ENCODE measurements at places on chromosomes 1 and 21. TPM values are rescaled to one million over a fixed set of nuclear protein-coding genes. Genes with fewer than 3 reads are reported as not detected.

GRCh38 chr1:209222826-209223225 is 360.7 kb upstream of the CAMK1G start:
- no peak for DNase-seq

- DNase-seq: peak; percentile 51
Observed at GRCh38 chr1:100894603-100895539, at the start of gene EXTL2. Gene EXTL2 (minus strand): TSS chr1:100894842. CDS start chr1:100888757, 6,085 bp downstream.

GRCh38 chr1:8679395-8679800 is 138.0 kb downstream of the RERE start:
- DNase-seq: no peak

- DNase-seq: no peak
Observed at GRCh38 chr1:248849152-248849551, 9.7 kb downstream of the ZNF692 start.

DNA sequence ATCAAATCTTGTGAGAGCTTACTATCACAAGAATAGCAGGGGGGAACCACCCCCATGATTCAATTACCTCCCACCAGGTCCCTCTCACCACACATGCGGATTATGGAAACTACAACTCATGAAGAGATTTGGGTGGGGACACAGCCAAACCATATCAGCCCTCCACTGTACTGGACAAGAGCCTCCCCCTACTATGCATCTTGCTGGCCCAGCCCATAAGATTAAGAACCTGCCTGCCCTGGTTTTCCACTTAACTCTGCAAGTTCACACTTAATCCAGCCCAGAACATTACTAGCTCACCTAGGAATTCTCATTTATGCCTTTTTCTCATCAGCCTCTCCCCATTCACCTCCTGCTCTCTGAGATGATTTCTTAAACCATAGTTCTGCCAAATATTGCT is 18.0 kb upstream of the FBXO28 start:
- no peak for DNase-seq

GRCh38 chr1:82587371-82587770 is 786.6 kb downstream of the ADGRL2 start:
- no peak for DNase-seq

DNA sequence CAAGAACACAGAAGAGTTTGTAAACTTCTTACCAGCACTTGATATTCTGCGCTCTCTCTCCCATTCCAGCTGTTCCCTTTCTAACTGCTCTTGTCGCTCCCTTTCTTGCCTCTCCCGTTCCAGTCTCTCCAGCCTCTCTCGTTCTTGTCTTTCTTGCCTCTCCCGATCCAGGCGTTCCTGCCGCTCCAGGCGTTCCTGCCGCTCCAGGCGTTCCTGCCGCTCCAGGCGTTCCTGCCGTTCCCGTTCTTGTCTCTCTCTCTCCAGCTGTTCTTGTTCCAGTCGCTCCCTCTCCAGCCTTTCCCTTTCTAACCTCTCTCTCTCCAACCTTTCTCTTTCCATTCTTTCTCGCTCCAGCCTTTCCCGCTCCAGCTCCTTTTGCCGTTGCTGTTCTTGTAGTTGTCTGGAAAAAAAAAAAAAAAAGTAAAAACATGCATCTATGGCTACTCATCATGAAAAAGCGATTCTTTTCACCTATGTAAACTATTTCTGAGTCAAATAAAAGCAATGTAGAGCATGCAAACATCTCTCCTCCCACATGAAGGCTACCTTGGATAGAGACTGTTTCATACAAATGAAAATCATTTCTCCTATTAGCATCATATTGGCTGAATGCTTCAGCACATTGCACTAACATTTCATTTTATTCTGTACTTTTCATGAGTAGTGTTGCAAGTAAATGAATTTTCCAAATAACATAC is 91.5 kb upstream of the LBR start:
- no peak for DNase-seq

DNA sequence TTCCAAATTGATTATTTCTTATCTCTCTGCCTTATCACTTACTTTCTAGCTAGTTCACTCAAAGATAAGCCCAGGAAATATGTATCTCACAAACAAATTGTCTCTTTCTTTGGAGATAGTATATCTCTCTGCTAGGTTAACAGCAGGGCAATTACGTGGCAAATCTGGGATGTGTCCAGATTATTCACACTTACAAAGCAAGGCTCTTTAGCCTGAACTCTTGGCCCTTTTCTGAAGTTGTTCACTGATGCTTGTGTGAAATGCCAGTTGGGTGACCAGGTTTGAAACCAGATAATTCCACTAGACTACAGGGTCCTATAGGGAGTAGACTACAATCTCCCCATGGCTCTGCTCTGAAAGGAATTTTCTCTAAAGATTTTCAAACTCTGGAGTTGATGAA is 30.8 kb upstream of the FAM78B start:
- no peak for DNase-seq

DNA sequence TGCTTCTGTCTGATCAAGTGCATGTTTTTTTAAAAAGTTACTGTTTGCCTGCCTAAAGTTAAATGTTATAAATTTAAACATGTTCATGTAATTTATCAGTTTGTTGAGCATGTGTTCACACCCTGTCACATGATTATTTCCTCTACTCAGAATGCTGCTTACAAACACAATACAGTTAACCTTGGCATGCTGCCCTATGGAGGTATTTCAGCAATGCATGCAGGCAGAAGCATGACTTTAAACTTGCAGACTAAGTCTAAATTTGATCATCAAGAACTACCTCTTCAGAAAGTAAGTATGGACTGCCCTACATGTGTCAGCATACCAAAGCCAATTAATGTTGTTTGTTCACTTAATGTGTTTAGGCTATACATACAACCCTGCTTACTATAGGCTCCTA is 161.6 kb downstream of the LRRC40 start:
- DNase-seq: peak; percentile 0

DNA sequence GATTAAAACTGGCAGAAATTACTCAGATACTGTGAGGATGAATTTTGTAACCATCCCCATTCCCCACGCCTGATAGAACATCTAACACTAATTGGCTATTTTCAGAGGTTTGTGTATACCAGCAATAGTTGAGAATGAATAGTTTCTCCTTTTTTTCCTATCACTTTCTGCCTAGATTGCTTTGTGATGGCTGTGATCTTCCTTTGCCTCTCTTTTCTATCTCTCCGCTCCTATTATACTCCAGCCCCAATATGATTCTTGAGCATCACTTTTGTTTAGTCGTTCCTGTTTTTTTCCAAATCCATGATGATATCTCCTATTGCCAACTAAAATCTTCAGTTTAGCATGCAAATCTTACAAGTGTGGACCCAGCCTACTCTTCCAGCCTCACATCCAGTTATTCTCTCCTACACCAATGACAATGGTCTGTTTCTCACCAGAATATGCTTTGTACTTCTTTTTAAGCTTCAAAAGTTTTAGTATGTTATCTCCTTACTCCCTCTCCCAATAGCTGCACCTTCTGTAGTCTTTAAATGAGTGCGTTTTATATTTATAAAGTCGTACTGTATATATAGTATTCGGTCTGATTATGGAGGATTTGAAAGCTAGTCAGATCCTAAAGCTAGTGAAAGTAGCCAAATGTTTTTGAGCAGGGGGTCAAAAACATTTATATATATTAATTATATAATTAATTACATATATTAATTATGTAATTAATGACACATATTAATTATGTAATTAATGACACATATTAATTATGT is 25.2 kb downstream of the MAGI3 start:
- no peak for DNase-seq

DNA sequence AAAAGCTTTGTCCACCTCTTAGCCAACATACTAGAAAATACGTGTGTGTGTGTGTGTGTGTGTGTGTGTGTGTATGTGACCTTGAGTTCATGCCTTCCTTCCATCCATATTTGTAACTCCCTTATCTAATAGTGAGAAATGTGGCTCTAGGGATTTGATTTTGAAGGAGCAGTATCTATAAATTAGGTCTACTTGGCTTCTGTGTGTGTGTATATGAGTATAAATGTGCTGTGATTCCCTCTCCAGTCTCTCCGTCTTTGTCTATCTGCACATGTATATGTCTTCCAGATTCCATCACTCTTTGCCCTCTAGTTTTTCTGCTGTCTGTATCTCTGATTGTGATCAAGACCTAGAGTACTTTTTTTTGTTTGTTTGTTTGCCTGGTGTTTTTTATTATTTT is 11.9 kb upstream of the NBL1 start:
- DNase-seq: no peak

DNA sequence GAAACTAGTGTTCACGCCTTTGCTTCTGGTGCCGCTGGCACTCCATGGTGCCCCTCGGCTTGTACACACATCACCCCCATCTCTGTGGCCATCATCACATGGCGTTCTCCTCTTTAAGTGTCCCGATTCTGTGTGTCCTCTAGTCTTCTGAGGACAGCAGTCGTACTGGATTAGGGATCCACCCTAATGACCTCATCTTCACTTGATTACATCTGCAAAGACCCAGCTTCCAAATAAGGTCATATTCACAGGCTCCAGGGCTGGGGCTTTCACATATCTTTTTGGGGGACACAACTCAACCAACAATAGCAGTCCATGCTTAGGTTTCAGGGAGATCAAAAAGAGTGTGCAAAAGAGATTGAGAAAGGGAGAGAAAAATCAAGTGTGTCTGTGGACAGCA is 64.9 kb downstream of the HLCS start:
- no peak for DNase-seq

GRCh38 chr1:24939040-24939674 is 9.1 kb upstream of the RUNX3 start:
- no peak for DNase-seq

GRCh38 chr1:99217599-99217998 is 46.7 kb upstream of the PLPPR4 start:
- DNase-seq: no peak

DNA sequence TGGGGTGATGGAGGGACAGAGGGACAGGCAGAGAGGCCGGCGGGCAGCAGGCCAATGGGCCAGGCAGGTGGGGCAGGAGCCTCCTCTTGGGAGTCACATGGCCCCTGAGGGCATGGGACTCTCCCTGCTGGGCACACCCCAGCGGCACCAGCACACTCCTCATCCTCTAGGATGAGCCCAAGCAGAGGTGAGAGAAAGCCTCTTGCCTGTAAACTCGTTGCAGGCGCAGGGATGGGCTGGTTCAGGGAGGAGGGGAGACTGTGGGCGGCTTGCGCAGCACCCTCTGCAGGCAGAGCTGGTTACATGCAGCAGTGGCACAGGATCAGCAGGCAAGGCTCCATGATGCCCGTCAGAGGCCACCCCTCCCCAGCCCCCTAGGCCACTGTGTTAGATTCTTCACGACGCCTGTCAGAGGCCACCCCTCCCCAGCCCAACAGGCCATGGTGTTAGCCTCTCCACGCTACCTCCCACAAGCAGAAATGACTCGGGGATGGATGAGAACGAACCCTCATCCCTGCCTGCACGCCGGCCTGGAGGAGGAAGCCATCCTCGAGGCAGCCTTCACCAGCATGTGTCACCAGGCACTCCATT is 209.7 kb upstream of the VAMP3 start:
- no peak for DNase-seq

DNA sequence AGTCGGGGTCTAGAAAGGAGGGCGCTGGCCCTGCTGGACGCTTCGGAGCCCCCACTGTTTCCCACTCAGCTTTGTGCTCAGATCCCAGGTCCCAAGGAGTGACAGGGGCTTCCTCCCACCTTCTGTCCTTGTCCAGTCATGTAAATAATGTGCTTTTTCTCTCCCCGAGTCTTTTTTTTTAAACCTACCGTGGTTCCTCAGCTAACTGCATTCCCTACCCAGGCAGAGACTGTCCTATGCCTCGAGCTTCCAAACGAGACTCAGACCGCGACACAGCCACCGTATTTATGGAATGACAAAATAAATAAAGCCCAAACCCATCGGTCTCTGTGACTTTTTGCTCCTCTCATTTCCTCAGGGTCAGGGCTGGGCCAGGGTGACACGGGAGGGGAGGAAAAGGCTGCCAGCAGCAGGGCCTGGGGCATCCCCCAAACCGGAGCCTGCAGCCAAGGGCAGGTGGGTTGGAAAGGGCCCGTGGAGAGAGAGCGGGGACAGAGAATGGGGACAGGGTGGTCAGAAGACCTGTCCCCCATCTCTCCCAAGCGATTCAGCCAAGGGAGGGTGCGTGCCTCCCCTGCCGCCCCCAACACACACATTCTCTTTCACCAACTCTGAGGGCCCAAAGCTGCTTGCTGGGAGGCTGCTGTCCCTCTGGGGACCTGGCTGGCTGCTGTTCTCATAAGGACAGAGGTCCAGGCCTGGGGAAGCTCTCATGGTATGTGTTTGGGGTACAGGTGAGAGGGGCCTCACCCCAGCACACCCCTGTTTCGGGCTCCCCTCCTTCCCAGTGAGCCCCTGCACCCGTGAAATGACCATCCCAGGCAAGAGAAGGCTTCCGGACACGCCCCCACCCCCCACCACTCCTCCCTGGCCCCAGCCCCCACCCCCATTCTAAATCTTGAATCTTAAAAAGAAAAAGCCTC is 55.4 kb downstream of the KCNAB2 start:
- DNase-seq: no peak

DNA sequence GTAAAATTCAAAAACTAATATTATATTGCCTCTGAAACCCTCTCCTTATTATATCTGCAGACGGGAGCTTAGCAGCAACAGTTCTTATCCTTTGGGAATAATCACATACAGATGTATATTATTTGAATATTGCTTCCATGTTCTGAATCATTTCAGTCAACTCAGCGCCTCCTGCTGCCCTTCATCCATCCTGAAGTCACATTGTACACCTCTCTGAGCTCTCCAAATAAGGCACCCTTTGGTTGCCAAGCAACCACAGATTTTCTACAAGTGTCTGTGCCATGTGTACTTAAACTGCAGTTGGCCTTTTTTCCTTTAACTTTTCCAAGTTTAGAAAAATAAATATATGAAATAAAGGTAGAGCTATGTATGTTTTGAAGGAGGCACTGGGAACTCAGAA is 384.3 kb downstream of the LRRIQ3 start:
- peak; percentile 5 for DNase-seq

The BNIPL gene
- polyA plus RNA-seq: 0.51 TPM

The TLR5 gene
- 0.34 TPM for polyA plus RNA-seq

The FAM229A gene
- 4.4 TPM for polyA plus RNA-seq

The TMEM81 gene
- polyA plus RNA-seq: 2.0 TPM

The DPH5 gene
- polyA plus RNA-seq: 41.7 TPM

The CA14 gene
- polyA plus RNA-seq: not detected

The RAVER2 gene
- 6.4 TPM for polyA plus RNA-seq

The REN gene
- not detected for polyA plus RNA-seq

The FAM167B gene
- polyA plus RNA-seq: 2.0 TPM

The GRHL3 gene
- 0.58 TPM for polyA plus RNA-seq

All from A549 (cell line).